AG08396 (cell line): ENCODE measurements at places on chromosomes 3 and 15.

DNA sequence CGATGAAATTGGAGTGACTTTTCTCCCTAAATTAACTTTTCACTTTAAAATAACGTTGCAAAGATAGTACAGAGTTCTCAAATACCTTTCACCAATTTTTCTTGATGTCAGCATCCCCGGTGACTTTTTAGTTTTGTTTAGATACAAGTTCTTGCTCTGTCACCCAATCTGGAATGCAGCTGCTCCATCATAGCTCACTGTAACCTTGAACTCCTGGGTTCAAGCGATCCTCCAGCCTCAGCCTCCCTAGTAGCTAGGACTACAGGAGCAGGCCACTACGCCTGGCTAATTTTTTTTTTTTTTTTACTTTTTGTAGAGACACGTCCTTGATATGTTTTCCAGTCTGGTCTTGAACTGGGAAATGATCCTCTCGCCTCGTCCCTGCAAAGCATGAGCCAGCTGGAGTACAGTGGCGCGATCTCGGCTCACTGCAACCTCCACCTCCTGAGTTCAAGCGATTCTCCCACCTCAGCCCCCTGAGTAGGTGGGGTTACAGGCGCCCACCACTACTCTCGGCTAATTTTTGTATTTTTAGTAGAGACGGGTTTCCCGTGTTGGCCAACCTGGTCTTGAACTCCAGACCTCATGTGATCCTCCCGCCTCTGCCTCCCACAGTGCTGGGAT is 747 bp downstream of the NSUN3 start:
- DNase-seq: no peak

DNA sequence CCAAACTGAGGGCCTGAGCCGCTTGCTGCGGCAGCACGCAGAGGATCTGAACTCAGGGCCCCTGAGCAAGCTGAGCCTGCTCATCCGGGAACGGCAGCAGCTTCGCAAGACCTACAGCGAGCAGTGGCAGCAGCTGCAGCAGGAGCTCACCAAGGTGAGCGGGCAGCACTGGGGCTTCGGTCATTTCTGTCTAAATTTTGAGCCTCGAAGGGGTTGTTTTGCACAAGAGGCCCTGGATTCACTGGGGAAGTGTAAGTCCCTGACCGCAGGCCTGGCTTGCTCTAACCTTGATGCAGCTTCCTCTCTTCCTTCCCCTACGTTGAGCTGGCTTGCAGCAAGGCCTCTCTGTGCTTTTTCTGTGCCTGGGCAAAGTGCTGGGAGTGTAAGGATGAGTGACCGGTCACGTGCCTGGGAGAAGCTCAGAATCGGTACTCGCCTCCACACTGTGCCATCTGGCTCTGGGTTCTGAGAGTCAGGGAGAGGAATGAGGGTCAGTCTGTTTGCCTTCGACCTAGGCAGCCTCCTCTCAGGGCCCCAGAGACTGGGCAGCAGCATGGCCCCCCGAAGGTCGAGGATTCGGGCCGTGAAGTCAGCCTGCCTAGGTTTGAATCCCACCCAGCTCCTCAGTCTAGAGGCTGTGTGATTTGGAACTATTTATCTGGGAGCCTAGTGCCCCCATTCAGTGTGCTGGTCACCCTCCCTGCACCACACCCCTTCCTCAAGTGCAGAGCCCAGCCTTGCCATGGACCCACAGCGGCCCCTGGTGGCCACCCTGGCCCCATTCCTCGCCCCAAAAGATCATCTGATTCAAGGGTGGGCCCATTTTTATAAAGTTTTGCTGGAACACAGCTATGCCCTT is 1.4 kb downstream of the FES start:
- DNase-seq: peak; percentile 82

GRCh38 chr3:188266562-188267274 is 112.8 kb downstream of the LPP start:
- DNase-seq: peak; percentile 54

DNA sequence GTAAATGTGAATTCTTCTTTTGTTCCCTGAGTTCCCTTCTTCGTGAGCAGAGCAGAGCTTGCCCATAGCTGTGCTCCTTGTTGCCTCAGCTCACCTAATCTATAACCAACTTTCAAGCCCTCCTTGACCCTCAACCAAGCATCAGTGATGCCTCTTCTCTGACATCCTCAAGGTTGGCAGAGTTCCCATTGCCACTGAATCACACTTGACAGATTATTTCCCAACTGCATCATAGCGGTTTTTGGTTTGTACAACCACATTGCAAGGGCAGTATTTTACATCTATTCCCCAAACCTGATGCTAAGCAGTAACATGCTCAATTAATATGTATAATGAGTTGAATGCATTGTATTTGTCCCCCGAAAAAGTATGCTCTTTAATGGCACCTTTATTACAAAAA is 133.0 kb upstream of the SNTN start:
- no peak for DNase-seq

- no peak for DNase-seq
Measured at GRCh38 chr3:140630866-140631265, 47.0 kb upstream of the TRIM42 start.

GRCh38 chr15:60074181-60074885 is 70.2 kb downstream of the FOXB1 start:
- DNase-seq: no peak

GRCh38 chr15:39885099-39885777 is 34.8 kb downstream of the GPR176 start:
- no peak for DNase-seq

- DNase-seq: no peak
Measured at GRCh38 chr3:197542741-197543454, 12.9 kb downstream of the BDH1 start.

DNA sequence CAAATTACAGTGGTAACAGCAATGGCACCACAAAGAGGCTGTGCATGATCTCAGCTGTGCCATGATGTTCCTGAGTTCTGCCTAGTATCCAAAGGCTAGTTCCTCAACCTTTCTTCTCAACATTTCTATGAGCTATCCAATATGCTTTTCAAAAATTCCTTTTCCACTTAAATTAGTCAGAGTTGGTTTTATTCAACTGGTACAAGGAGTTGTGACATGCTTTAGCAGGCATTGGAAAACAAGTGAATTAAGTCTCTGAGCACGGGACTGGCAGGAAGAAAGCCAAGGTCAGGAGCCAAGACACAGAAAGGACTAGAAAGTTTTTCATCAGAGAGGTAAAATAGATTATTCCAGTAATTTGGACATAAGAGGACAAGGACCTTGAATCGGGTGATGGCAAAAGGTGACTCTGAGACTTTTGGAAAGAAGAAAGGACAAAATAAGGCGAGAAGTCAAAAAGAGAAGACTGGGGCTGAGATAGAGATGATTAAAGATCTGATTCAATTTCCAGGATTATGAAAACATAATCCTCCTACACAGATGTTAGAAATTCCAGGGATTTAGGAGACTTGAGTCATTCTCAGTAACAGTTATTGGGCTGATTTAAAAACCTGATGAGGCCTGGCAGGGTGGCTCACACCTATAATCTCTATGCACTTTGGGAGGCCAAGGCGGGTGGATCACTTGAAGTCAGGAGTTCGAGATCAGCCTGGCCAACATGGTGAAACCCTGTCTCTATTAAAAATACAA is 36.1 kb downstream of the PBRM1 start:
- peak; percentile 8 for DNase-seq

GRCh38 chr3:13419505-13420044 is 547 bp downstream of the NUP210 start:
- DNase-seq: no peak
